T-helper 17 cell (primary cell): ENCODE measurements at places on chromosomes 11 and 22.

DNA sequence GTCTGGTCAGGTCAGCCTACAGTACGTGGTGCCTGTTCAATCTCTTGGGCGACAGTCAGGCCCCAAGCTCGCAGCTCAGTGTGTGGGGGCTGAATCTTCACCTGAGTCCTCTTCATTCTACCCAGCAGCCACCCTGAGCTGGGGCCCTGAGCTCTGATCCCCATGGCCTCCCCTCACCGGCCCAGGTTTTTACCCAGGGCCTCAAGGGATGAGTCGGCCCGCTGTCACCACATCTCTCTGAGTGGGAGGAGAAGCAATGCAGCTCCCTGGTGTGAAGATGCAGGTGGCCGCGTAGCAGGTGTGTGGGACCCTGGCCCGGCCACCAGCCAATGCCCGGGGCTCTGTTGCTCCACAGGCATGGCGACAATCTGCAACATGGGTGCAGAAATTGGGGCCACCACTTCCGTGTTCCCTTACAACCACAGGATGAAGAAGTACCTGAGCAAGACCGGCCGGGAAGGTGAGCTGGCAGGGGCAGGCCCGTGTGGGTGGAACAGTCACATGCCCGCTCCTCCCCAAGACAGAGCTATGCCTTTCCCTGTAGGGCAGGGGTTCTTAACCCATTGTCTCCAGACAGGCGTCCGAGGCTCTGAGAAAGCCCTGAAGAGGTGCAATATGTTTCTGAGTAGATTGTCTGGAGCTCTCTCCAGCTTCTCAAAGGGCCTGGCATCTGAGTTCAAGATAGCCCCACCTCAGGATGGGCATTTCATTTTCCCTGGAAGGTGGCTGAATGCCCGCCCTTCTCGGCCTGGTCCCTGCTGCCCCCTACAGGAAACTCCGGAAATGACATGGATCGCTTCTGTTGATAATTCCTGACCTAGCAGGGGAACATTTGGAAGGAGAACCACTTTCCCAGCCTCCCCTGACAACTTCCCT, 26.9 kb downstream of the POLR3H start:
- no peak overlapping the region for H3K4me3 ChIP-seq
- H3K36me3 ChIP-seq = no peaks in the 10 kb centered on the region
- peaks cover 3% of the 10 kb centered on the region for H3K4me1 ChIP-seq
- no peak for DNase-seq
- peak overlapping the region; percentile 37 for H3K27ac ChIP-seq

DNA sequence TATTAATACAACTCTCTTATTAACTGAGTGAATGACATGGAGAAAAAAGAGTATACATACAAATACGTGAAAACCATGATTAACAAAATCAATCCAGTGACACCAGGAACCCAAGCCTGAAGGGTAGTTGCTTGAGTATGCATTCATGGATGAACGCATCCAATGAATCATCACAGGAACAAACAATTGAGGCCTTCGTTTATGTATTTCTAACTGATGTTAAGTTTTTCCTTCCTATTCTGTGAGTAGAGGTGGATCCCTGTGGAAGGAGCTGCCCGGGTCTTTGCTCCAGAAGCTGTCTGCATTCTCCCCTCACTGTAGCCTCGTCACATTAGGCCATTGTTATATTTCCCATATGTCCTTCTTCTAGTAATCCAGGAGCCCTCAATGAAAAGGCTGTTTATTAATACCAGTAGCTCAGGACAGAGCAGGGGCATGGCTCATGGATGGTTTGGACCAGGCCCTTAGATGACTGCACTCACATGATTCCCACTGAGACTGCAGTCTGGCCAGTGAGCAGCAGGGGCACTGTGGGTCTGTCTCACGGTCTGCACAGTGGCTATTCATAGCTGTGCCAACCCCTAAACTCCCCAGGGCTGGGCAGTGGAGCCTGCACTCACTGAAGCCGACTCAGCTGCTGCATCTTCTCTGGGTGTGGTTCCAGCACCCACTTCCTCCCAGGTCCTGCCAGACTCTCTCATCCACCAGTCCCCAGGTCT, 128.1 kb upstream of the TOP3B start:
- no peak overlapping the region for H3K27ac ChIP-seq
- H3K4me1 ChIP-seq = peaks cover 8% of the 10 kb centered on the region
- H3K4me3 ChIP-seq = peak overlapping the region; percentile 12
- H3K27me3 ChIP-seq = no peaks in the 10 kb centered on the region
- no peak for DNase-seq
- H3K36me3 ChIP-seq = no peaks in the 10 kb centered on the region

- H3K27me3 ChIP-seq = no peaks in the 10 kb centered on the region
- H3K27ac ChIP-seq = peak overlapping the region; percentile 87
- H3K4me3 ChIP-seq = peak overlapping the region; percentile 89
- peaks cover 35% of the 10 kb centered on the region for H3K4me1 ChIP-seq
- H3K36me3 ChIP-seq = peaks cover 5% of the 10 kb centered on the region
- DNase-seq = no peak
Observed at GRCh38 chr11:119029069-119029339, 1.7 kb downstream of the SLC37A4 start.

GRCh38 chr11:64331569-64332371, 8.2 kb upstream of the CCDC88B start:
- H3K4me3 ChIP-seq = peak overlapping the region; percentile 83
- peaks cover 12% of the 10 kb centered on the region for H3K4me1 ChIP-seq
- H3K27ac ChIP-seq = peak overlapping the region; percentile 83
- H3K36me3 ChIP-seq = no peaks in the 10 kb centered on the region
- peak; percentile 53 for DNase-seq
- H3K27me3 ChIP-seq = no peaks in the 10 kb centered on the region

DNA sequence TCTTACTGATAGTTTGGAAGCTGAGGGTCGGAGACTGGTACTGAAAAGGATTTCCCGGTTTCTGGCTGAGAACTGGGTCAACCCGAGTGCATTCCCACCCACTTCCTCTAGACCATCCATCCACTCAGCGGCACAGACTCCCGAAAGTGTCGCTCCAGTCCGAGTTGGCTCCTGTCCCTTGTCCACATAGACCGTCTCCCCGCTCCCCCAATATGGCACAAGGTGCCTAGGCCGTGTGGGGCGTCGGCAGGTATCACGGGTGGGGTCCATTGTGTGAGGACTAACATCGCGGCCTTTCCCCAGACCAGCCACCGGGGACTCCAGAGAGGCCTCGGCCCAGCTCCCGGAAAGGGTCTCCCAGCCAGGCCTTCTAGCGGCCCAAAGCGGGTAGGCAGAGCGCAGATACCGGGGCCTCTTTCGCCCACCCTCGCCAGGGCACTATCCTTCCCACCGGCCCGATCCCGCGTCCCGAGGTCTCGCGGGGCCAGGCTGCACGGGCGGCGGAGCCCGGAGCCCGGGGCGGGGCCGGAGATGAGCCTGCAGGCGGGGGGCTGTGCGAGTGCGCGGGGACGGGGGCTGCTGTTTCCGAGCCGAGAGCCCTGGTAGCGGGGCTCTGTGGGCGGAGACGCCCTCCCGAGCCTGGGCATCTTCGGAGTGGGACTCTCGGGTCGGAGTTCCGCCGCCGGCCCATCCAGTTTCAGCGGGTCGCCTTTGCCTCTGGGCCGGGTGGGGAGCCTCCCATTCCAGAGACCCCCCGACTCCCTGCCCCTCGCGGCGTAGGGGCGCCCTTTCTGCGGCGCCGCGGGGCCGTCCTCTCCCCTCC, 21.1 kb downstream of the SERPINH1 start:
- H3K27ac ChIP-seq = peak overlapping the region; percentile 74
- peak; percentile 30 for DNase-seq
- H3K36me3 ChIP-seq = no peaks in the 10 kb centered on the region
- H3K27me3 ChIP-seq = no peaks in the 10 kb centered on the region
- peaks cover 13% of the 10 kb centered on the region for H3K4me1 ChIP-seq

DNA sequence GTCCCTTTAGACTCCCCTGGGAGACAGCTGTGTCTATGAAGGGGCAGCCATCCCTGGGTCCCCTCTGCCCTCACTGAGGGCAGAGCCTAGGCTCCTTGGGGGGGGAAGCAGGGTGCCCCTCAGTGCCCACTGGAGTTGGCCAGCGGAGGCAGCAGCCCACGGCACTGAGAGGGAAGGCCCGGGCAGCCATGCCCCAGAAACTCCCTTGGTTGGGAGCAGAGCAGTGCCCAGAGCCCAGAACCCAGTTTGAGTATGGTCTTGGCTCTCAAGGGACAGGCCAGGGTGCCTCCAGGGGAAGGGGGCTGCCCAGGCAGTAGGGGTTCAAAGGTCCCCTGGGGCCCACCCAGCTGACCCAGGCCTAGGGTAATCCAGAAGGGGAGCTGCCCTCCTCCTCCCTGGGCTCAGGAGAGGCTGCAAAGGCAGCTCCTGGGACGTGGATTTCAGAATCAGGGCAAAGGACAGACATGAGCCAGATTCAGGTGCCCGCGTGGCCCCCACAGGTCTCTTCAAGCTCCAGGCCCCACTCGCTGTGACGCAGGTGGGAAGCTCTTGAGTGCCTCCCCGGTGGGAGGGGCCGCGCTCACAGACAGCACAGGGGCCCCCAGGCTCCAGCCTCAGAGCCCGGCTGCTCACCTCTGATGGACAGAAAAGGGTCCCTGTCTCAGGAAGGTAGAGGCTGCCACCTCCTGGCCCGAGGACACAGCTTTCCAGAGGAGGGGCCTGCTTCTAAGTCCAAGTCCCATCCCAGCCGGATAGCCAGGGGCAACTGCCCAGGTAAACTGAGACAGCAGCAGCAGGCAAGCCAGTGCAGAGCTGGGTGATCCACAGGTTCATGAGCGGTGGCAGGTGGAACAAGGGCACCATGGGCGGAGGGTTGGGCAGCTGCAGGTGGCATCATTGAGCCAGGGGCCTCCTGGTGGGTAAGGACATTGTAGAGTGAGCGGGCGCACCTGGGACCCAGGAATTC, 2.6 kb downstream of the C11orf21 start:
- H3K36me3 ChIP-seq = peaks cover 3% of the 10 kb centered on the region
- H3K4me1 ChIP-seq = peaks cover 23% of the 10 kb centered on the region
- peak; percentile 12 for DNase-seq
- no peaks in the 10 kb centered on the region for H3K27me3 ChIP-seq
- peak overlapping the region; percentile 59 for H3K27ac ChIP-seq

DNA sequence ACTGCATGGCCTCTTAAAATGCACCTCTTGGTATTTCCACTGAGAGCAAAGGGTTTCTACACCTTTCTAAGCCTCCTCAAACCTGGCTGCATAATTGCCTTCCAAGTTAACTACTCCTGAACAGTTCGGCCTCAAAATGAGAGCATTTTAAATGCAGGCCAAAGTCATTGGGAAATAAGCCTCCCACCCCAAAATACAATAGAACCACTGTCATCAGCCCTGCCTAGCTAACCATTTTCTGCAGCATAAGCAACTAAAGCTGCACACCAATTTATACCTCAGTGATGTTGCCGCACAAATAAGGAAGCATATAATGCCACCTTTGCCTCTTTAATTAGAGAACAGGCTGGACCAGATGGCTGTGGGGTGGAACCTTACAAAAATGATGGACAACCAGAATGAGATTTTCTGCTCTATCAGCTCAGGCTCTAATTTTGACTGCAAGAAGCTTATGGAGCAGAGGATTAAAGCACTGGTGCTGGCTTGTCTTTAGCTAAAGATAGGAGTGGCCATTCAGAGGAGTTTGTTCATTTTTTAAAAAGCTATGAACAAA, 4.3 kb downstream of the TOB2 start:
- peak overlapping the region; percentile 66 for H3K4me3 ChIP-seq
- no peaks in the 10 kb centered on the region for H3K27me3 ChIP-seq
- H3K4me1 ChIP-seq = peaks cover 27% of the 10 kb centered on the region
- no peaks in the 10 kb centered on the region for H3K36me3 ChIP-seq

GRCh38 chr11:124754309-124754708, 2.3 kb upstream of the VSIG2 start:
- no peak overlapping the region for H3K4me3 ChIP-seq
- H3K27ac ChIP-seq = no peak overlapping the region
- peaks cover 9% of the 10 kb centered on the region for H3K4me1 ChIP-seq
- no peak for DNase-seq
- H3K27me3 ChIP-seq = peaks cover 39% of the 10 kb centered on the region

GRCh38 chr11:20477418-20478090, 90.0 kb downstream of the PRMT3 start:
- H3K36me3 ChIP-seq = peaks cover 3% of the 10 kb centered on the region
- peaks cover 11% of the 10 kb centered on the region for H3K4me1 ChIP-seq
- DNase-seq = no peak
- no peak overlapping the region for H3K27ac ChIP-seq
- no peak overlapping the region for H3K4me3 ChIP-seq

GRCh38 chr11:122977470-122978298, 4.0 kb downstream of the BSX start:
- H3K36me3 ChIP-seq = peaks cover 9% of the 10 kb centered on the region
- no peak overlapping the region for H3K27ac ChIP-seq
- no peak overlapping the region for H3K4me3 ChIP-seq

- no peaks in the 10 kb centered on the region for H3K36me3 ChIP-seq
- DNase-seq = no peak
- no peak overlapping the region for H3K4me3 ChIP-seq
- no peak overlapping the region for H3K27ac ChIP-seq
Observed at GRCh38 chr11:1967641-1968225, 20.6 kb downstream of the MRPL23 start.

DNA sequence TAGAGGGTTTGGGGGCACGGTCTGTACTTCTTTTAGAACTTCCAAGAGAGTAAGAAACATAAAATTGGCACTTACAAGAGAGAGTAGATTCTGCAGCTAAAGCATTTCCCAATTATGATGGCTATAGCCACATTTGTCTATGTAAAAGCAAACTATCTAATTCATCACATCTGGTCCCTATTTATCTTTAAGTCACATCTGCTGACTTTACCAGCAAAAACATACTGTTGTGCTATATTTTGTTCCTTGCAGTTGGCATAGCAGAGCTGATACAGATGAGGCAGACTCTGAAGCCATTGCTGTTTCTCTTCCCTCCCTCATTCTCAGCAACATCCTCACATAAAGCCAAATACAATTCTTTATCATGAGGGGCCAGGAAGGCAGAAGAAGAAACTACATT, 1533.5 kb upstream of the RAG2 start:
- H3K27ac ChIP-seq = no peak overlapping the region
- H3K27me3 ChIP-seq = no peaks in the 10 kb centered on the region
- no peak overlapping the region for H3K4me3 ChIP-seq

- no peaks in the 10 kb centered on the region for H3K4me1 ChIP-seq
- no peak overlapping the region for H3K4me3 ChIP-seq
- H3K36me3 ChIP-seq = no peaks in the 10 kb centered on the region
- H3K27ac ChIP-seq = no peak overlapping the region
- DNase-seq = no peak
Observed at GRCh38 chr11:8426076-8426475, 162.4 kb upstream of the LMO1 start.

DNA sequence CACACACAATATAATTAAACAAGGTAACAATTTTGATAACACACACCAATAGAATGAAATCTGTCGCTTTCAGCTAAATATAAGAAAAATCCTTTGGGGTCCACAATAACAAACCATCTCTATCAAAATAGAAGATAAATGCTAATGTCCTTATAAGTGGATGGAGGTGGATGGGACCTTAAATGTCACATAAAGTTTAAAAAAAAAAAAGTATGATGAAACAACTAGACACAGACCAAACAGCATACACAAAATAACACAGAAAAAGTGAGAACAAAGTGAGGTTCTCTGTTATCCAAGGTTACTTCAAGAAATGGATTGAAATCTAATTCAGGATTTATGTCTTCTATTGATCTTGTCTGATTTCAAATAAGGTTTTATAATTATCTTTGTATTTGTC, 10.5 kb upstream of the OR10D3 start:
- no peaks in the 10 kb centered on the region for H3K36me3 ChIP-seq
- no peaks in the 10 kb centered on the region for H3K4me1 ChIP-seq
- H3K27ac ChIP-seq = no peak overlapping the region
- H3K4me3 ChIP-seq = no peak overlapping the region
- peaks cover 16% of the 10 kb centered on the region for H3K27me3 ChIP-seq
- no peak for DNase-seq

GRCh38 chr11:32752001-32752400, 42.5 kb downstream of the CCDC73 start:
- no peaks in the 10 kb centered on the region for H3K36me3 ChIP-seq
- H3K27me3 ChIP-seq = peaks cover 8% of the 10 kb centered on the region
- H3K4me3 ChIP-seq = no peak overlapping the region
